ENCODE measurements at places on chromosomes 2 and 18.

- no peak for DNase-seq
Observed at GRCh38 chr2:201172279-201172678, 10.7 kb upstream of the CASP10 start.

DNA sequence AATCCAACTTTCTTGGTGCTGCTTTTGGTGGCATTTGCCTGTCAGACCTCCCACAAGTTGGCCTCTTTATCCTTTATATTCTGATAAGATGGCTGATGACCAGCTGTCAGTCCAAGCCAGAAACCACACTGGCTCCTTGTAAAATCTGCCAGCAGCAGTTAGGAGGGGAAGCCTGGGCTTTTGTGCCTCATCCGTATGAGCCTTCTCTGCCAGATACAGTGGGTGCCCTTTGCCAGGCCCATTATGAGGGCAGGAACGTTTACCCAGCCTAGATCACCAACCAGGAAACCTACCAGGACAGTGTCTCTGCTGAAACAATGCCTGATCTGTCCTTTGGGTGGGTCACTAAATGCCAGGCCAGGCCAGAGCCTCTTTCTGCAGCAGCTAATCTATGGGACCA lies 202.9 kb upstream of the SP5 start:
- no peak for DNase-seq

DNA sequence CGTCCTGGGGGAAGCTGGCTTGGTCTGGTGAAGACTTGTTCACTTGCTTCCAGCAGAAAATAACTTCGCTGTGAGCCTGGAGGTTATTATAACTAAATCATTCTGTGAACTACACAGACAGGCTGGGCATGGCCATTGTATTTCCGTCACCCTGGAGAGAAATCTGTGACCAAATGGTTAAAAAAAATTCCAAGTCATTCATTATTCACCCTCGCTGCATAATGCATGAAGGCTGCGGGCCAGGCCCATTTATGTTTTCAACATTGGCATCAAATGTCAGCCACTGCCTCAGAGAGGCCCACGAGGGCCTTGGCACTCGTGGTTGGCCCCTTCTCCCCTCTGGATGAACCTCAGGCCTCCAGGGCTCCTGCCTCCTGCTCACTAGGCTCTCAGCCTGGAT lies 57.7 kb downstream of the RRM2 start:
- DNase-seq: no peak

DNA sequence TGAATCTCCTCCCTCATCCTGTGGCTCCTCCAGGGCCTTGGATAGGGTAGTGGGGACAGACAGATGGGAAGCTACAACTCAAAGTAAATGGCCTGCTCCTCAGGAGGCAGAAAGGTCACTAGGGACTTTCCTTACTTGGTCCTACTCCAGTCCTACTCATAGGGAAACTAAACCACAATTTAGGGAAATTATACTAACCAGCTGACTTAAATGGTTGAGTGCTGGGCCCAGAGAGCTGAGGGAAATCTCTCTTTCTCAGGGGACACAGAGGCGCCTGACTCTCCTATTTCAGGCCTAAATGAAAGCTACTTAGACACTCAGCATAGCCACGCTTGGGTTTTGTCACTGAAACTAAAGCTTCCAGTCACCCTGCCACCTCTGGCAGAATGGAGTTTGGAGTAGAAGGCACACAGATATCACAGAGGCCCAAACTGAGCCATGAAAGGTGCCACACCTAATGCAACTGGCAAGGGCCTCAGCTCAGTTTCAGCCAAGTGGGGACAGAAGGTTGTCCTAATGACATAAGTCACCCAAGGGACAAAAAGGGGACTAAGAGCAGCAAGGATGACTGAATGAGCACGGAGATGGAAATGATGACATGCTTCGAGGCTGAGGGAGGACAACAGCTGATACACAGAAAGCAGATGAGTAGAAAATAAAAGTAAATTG lies 24.0 kb downstream of the CERKL start:
- DNase-seq: no peak

- no peak for DNase-seq
Observed at GRCh38 chr18:3447068-3447894, 2.7 kb upstream of the TGIF1 start.

- DNase-seq: no peak
Observed at GRCh38 chr18:49613641-49614151, 51.8 kb downstream of the LIPG start.

- no peak for DNase-seq
Observed at GRCh38 chr2:126781206-126781605, 117.5 kb upstream of the TEX51 start.

- DNase-seq: no peak
Observed at GRCh38 chr2:135851858-135852257, 14.9 kb upstream of the LCT start.

DNA sequence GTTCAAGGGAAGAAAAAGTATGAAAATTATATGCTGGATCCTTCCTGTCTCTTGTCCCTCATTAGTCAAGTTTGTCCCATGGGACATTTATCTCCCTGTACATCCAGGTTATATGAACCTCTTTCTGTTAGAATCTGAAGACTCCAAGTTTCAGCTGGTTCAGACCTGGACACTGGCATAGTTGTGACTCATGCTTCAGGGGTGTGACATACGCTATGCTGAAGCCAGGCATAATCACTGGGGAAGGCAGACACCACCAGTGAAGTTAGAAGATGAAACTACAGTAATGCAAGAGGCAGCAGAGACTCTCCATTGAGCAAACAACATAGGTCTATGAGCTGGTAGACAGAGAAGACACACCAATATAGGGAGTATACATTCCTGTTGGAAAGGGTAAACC lies 269.7 kb upstream of the SLC8A1 start:
- peak; percentile 9 for DNase-seq

GRCh38 chr18:911486-911885 lies 6.8 kb downstream of the ADCYAP1 start:
- DNase-seq: no peak

- DNase-seq: no peak
Observed at GRCh38 chr2:28544405-28544921, 48.6 kb downstream of the PLB1 start.

GRCh38 chr2:188369365-188369764 lies 77.7 kb downstream of the GULP1 start:
- no peak for DNase-seq

DNA sequence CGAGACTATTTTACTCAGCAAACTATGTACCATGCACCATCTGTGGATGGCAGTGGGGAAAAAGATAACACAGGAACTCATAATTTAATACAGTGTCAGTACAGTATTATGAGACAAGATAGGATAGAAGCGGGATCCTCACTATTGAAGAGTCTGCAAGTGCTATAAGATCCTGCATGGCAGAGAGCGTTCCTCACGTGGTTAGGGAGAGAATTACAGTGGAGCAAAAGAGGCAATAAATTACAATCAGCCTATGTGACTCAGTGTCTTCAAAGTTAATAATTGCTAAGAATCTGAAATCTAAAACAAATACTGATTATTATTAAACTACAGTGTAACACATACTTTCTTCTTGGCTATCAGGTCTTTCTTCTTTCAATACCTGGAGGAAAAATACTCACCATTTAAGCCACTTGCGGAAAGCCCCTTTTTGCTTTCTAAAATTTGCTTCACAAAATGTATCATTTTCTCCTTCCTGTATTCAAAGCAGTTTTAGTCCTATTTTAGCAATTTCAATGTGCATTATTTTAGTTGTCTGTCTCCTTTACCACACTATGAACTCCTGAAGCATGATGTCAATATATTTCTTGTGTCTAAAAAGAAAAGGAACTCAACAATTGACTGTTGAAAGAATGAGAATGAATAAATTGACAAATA lies 342.9 kb downstream of the SPAG16 start:
- no peak for DNase-seq

GRCh38 chr2:165002638-165003037 lies 47.3 kb upstream of the SLC38A11 start:
- no peak for DNase-seq

- DNase-seq: no peak
Observed at GRCh38 chr2:127371037-127371436, 16.7 kb downstream of the MAP3K2 start.

DNA sequence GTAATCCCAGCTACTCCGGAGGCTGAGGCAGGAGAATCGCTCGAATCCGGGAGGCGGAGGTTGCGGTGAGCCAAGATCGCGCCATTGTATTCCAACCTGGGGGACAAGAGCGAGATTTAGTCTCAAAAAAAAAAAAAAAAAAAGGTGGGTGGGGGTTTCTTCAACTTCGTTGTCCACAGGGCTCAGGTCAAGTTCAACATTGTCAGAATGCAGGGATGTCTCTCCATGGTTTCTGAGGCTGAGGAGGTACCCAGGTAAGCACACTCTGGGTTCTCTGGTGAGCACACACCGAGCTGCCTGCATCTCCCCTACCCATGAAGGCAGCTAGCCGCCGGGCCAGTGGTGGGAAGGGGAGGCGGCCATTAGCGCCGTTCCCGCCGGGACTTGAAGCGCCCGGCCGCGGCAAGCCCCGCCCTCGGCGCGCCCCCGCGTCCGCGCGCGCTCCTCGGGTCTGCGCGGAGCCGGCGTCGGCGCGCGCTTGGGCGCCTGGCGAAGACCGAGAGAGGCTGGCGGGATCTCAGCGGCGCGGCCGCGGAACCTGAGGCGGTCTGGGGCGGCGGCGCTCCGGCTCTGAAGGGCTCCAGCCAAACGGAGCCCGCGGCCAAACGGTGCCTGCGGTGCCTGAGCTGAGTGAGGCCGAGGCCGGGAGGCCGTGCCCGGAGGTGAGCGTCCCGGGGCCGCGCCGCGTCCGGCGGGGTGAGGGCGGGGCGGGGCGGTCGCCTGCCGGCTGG lies at the start of gene UBXN2A:
Gene UBXN2A (plus strand): TSS at position 477 of the 731 bp plus-strand sequence. CDS start 17,852 bp downstream, outside the sequence.
- no peak for DNase-seq

DNA sequence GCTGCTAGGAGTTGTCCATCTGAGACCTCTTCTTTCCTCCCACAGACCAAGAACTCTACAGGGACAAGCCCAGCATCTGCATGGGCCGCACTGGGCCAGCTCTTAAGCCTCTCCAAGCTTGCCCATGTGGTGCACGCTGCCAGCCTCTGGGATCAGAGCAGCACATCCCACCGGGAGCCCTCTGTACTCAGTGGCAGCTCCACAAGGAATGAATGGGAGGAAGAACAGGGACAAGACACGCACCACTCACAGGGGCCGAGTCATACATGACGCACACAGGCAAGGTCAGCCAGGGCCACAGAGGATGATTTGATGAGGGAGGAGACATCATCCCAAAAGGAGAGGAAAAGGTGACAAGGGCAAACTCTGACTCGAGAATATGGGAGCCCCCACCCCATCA lies 268.3 kb downstream of the KLHL29 start:
- DNase-seq: no peak

GRCh38 chr2:199679883-199680282 lies 171.1 kb downstream of the FTCDNL1 start:
- DNase-seq: no peak

DNA sequence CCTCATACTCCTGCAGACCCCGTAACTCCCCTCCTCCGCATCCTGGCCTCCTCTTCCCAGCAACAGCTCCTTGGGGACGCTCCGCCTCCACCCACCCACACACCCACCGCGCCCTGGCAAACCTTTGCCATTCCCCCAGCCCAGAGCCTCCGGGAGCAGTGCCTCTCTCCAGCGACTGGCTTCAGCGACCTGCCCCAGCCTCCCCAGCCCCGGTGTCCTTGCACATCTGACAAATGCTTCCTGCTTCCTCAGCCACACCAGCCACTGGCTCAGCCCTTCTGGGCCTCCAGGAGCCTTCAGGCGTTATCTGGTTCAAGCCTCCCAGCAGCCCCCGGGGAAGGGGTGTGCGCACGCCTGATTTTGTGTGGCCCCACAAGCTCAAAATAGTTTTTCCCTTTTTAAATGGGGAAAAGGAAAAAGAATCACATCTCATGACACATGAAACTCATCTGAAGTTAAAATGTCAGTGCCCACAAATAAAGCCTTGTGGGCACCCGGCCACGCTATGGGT lies 14.2 kb downstream of the ESPNL start:
- no peak for DNase-seq

DNA sequence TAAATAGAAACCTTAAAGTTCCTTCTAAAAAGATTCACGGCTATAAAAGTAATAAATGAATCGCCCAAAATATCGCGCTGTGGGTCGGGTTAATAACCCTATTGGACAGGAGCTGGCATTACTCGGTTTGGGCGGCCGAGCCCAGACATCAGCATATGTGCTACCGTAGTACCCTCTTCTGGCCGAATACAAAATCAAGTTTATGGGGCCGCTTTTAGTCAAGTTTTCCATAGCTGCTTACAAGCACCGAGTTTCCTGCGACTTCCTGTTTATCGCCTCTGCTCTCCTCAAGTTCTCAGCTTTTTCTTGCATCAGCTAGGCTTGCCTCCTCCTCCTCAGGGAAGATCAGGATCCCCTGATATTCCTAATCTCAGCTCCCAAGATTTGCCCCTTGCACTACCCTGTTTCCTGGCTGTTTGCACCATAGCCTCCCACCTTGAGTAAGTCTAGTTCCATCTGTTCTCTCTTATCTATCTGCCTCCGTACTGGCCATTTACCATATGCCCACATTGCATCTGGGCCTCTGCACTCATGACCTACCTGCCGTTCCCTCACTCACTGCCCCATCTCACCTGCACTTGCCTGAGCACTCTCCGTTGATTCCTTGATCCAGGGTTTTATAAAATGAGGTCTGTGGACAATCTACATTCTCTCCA lies 56.1 kb downstream of the SLC35F5 start:
- DNase-seq: no peak

- DNase-seq: peak; percentile 52
Observed at GRCh38 chr2:237731663-237732062, 66.9 kb upstream of the RBM44 start.

- no peak for DNase-seq
Observed at GRCh38 chr2:8525582-8526402, 156.1 kb upstream of the ID2 start.

DNA sequence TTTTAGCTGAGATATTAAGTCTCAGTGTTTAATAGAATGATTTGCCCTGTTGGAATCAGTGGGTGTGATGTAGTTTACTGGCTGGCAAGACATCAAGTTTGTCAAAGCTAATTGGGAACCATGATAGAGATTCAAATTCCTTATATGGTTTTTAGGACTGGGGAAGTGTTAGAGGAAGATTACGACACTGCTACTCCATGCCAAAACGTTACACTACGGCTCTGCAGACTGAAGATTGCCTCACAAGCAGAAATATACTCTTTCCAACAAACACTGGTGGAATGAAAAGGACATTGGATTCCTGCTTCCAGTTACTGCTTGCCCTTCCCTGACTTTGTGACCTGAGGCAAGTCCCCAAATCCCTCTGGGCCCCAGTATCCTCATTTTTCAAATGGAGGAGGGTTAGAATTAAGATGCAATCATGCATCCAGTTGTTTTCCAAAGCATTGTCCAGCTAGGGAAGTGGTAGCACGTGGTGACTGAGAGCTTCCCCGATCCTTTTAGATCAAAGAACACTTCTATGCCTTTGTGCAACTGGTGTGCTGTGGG lies 147.6 kb downstream of the CDC42EP3 start:
- DNase-seq: no peak
